ENCODE measurements at places on chromosomes 5 and 9.

- DNase-seq: no peak
Observed at GRCh38 chr5:131992370-131992769, 19.1 kb downstream of the ACSL6 start.

GRCh38 chr9:14236591-14236990 lies 77.3 kb downstream of the NFIB start:
- DNase-seq: no peak

DNA sequence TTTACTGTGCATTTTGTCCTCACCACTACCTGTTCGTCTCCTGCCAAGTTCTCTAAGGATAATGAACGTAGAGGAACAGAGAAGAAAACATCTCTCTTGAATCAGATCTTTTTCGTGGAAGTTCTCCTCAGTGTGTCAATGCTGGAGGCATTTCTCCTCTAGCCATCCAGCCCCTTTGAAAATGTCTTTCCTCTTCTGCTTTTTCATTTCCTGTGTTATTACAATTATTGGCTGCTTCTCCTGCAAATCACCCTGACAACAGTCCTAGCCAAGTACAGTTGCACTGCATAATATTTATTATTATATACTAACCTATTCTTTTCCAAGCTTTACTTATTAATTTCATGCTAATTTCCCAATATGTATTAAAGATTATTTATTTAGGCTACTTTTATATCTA lies 61.8 kb upstream of the TRPM3 start:
- DNase-seq: no peak

- peak; percentile 8 for DNase-seq
Observed at GRCh38 chr5:132058646-132059042, 1.8 kb upstream of the IL3 start.

DNA sequence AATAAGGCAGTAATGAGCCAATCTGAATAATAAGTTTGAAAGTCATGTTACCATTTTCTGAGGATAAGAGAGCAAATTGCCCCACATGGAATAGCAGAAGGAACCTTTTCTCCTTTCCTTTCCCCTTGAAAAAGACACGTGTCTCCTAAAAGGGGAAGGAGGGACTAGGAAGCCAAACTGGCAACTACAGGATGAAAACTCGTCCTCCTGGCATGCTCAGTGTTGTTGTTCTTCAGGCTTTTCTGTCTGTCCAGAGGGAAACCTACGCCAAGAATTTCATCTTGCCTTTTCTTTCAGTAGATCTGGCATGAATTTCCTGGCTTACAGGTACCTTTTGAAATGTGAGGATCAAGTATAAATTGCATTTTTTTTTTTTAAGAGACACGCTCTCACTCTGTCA lies 355.9 kb upstream of the TLE4 start:
- no peak for DNase-seq

DNA sequence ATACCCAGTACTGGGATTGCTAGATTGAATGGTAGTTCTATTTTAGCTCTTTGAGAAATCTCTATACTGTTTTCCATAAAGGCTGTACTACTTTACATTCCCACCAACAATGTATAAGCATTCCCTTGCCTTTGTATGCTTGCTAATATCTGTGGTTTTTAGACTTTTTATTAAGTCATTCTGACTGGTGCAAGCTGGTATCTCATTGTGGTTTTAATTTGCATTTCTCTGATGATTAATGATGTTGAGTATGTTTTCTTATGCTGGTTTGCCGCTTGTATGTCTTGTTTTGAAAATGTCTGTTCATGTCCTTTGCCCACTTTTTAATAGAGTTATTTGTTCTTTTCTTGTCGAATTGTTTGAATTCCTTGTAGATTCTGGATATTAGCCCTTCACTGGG lies 512.7 kb upstream of the PAPPA start:
- DNase-seq: no peak

DNA sequence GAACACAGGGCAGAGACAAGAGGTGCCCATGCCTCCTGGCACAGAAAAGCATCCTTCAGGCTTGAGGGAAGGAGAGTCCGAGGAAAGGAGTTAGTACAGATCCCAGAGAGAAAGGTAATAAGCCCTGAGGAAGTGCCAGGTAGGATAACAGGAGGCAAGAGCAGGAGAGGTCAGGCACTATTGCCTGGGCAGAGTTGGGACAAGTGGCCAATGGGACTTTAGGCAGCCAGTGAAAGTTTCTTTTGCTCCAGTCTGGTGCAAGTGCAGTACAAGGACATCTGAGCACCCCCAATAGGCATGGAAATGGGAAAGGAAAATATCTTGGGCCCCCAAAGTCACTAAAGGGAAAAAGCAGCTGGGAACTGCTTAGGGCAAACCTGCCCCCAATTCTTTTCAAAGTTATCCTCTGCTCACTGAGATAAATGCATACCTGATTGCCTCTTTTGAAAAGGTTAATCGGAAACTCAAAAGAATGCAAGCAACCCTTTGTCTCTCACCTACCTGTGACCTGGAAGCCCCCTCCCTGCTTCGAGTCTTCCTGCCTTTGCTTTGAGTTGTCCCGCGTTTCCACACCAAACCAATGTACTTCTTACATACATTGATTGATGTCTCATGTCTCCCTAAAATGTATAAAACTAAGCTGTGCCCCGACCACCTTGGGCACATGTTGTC lies 46.5 kb downstream of the ELOVL7 start:
- DNase-seq: no peak

DNA sequence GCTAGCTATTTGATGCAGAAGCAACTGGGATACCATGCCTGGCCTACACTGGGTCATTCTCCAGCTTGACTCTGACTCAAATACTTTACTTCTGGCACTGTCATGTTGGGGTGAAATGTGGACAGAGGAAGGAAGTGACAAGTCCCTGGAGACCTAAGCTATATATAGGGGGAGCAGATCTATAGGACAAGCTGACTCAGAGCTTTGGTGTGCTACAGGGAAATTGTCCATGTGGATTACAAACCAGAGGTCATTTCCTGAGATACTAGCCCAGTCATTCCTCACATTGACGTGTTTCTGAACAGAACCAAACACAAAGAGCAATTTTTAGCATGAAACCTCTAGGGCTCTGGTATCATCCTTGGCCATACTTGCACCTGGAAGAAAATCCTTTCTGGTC lies 531.6 kb upstream of the CLINT1 start:
- DNase-seq: no peak

- DNase-seq: no peak
Observed at GRCh38 chr5:133478199-133478985, 133.9 kb downstream of the FSTL4 start.

GRCh38 chr5:157214861-157215513 lies 34.3 kb downstream of the ITK start:
- no peak for DNase-seq

DNA sequence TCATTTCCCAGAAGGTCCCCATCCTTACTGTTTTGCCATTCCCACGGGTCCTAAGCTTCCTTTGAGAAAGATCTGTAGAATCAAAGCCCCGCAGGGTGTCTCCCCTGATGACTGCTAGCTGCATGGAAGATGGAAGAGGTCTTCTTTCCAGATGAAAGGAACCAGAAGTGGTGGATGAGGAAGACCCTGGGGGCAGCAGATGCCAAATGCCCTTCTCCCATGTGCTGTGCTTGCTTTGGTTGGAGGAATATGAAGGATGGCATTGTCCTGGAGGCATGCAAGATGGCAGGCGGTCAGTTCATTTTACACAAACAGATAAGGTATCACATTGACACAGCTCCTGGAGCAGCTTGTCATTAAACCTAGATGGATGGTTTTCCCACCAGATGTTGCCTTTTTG lies 25.8 kb upstream of the CER1 start:
- DNase-seq: no peak

GRCh38 chr9:2655411-2655901 lies 33.9 kb downstream of the VLDLR start:
- peak; percentile 40 for DNase-seq

DNA sequence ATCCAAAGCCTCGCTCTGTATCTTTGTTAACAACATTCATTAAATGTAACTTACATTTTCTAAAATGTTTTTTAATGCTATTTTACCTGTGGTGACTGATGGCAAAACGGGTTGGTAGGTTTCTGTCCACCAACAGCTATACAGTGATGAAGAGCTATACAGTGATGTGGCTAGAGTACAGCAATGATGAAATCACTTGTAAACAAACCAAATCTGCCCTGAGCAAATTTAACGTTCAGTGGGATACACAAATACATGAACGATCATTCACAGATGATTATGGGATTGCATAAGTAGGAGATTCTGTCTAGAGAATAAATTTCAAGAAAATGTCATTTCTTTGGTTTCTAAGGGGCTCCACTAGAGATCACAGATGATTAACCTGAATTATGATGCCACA lies 132.7 kb downstream of the MPDZ start:
- DNase-seq: no peak

DNA sequence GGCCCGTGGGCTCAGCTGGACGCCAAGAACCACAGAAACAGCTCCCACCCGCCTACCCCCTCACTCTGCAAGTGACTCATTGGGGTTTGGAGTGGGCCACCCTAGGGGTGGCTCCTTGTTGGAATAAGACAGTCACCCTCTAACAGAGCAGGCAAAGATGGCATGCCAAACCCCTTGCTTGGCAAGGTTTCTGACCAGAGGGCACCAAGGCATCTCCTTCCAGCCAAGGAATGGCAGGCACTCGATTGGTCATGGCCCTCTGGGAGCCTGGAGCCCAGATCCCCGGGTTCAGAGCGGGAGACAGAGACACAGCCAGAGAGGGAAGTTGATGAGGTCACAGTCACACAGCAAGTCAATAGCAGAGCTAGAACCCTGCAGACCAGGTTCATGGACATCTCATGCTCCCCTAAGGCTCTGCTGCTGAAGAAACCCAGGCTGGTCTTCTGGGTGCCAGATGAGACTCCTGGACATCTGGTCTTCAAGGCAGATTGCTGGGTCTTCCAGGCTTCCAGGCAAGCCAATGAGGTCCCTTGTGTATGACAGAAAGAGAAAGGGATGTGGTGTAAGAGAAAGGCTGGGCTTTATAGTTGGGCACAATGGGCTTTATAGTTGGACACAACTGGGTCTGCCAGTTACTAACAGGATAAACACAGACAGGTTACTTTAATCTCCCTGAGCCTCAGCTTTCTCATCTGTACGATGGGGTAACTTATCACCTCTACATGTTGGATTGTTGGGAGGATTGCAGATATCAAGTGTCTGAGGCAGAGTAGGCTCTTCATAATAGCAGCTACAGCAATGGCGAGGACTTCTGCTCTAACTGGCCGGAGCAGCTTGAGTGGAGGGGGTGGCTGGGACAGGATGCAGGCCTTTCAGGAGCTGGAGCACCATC lies 23.3 kb upstream of the KIF12 start:
- DNase-seq: no peak

GRCh38 chr9:77547106-77547730 lies 100.9 kb downstream of the GNA14 start:
- DNase-seq: no peak

GRCh38 chr9:2677915-2678889 lies 39.1 kb upstream of the KCNV2 start:
- DNase-seq: no peak

GRCh38 chr5:102737805-102738469 lies 17.2 kb upstream of the PAM start:
- DNase-seq: no peak

DNA sequence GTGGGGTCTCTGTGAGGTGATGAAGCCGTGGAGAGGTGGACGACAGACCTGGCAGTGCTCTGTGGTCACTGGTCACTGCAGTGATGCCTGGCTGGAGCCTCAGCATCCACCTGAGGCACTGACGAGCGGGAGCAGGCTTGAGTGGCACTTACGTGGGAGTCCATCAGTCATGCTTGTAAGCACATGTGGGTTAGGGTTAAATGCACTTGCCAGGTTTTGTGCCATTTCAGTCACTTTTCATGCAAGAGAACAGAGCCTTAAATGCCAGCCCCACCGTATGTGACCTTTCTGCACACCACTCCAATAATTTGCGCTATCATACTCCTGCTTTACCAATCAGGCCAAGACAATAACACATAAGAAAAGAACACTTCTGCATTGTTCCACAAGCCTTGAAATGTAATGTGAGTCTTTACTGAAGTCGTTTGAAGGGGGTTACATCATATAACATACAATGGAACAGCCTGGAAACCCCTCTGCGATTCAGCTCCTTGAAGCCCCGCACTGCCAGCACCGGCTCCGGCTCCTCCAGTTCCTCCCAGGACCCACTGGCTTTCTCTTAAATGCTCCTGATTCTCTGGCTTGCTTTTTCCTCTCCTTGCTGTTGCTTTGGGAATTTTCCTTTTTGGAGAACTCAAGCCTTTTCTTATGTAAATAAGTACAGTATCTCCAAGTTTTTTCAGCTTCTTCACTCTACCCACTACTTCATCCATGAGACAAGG lies 59.4 kb upstream of the CTXN3 start:
- DNase-seq: no peak

GRCh38 chr5:169544264-169544950 lies 39.2 kb upstream of the SPDL1 start:
- no peak for DNase-seq

DNA sequence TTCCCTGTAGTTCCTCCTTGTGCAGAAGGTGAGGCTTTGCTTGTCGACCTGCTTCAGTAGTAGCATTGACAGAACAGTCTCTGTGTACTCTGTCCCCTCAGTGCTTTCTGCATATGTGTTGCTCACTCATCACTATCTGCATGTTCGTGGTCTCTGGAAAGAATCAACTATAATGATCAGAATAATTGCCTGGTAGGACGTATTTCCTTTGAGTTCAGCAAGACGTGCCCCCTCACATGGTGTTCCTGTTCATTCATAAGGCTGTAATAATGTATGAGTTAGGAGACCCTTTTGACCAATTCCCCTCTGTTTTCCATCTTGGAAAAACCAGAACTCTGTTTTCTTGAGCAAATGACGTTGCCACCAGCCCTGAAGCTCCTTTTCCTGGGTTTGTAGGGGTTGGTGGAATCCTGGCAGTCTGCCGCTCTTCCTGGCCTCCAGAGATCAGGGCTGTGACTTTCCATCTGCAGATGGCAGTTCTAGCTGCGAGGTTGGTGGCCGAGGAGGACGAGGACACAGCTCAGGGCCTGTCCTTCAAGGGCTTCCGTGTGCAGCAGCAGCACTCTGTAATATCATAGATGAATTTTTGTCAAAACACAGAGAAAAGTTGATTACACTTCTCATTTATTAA lies 61.9 kb downstream of the EXOSC2 start:
- DNase-seq: no peak

DNA sequence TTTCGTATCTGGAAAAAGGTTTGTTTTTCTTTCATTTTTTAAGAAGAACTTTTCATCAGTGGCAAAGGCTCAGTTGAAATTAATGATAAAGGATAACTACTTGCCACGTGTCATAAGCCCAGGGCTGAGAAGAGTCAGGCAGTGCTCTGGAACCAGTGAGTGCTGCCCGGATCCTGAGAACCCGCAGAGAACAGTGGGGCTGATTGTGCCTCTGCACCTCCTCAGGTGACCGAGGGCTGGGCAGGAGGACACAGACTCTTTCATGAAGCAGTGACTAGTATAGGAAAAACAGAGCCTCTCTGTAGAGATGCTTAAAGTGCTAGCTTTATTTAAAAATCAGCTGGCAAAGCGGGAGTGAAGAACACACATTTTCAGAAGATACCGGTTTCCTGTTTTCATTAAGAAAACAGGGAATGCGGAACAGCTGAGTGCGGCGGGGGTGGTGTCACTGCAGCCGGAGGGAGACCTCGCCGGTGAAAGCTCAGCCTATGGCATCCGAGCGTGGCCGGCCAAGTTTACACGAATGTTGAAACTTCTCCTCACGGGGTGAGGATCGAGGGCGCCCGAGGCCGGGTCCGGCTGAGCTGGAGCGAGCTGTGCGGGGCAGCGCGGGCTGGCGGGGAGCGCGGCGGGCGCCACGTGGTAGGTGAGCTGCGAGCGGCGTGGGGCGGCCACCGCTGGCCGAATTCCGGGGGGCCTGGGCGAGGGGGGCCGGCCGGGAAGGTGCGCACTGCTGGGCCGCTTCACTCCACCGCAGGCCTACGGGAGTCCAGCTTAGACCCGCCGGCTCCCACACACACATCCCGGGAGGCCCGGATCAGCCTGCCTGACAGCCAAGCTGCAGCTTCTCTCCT lies 134.7 kb upstream of the DMRT1 start:
- DNase-seq: peak; percentile 14
